Fibroblast of mammary gland (primary cell): ENCODE measurements at places on chromosomes 2 and 18.

DNA sequence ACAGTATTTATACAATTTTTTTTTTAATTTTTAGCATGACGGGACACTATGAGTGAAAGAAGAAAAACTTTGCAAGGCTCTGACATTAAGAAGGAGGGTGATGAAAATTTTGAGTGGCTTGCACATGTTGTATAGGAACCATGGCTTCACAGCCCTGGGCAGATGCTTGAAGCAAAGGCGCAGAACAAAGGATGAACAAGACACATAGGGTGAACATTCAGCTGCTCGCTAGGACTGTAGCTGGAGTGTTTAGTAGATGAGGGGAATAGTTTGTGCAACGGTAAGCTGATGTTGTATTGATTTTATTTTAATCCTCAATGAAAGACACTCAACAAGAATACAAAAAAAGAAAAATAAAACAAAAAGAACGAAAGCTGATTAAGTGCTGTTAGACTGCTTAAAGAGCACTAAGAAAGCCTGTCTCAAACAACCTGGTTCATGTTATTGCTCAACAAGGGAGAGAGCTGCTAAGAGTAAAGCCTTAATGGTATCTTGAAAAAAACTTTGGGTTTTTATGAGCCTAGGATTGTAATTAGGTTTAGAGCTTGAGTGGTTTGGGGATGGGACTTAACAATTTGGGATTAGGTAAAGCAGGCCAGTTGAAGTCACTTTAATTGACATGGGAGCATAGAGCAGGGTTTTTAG lies 41.2 kb upstream of the GCFC2 start:
- no peak for DNase-seq

DNA sequence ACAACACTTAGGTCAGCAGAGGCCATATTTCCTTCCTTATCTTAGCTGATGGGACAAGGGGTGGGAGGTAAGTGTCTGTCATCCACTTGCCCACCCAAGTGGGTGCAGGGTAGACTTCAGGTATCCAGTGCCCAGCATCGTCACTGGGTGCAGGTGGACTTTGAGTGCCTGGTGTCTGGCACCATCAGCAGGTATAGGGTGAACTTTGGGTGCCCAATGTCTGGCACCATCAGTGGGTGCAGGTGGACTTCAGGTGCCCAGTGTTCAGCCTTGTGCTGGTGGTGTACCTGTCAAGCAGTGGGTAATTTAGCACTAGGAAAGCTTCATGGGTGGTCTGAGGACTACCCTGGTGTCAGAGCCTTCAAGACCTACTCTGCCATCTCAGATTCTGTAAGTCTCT lies 175.6 kb downstream of the SEPTIN10 start:
- no peak for DNase-seq

DNA sequence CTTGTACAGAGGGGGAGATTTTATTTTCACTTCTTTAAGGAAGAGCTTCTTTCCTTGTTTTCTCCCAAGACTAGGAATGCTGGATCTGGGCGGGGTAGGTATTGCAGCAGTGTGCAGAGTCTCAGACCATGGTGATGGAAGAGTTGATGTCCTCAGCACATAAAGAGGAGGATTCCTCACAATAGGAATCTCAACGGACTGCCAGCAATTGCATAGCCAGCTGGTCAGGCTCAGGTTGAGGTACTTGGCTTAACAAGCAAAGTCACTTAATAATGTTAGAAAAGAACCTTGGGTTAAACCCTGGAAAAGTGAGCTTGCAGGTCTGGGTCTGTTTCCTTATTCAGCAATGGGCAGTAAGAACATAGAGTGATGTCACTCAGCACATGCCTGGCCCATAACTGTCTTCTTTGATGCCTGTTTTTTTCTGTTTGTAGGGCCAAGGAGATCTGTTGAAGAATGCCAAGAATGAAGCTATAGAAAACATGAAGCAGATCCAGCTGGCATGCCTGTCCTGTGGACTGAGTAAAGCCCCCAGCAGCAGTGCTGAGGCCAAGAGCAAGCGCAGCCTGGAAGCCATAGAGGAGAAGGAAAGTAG lies 342.1 kb downstream of the PLCL1 start:
- no peak for DNase-seq

GRCh38 chr2:28469304-28469703 lies 26.6 kb upstream of the PLB1 start:
- DNase-seq = peak; percentile 77

DNA sequence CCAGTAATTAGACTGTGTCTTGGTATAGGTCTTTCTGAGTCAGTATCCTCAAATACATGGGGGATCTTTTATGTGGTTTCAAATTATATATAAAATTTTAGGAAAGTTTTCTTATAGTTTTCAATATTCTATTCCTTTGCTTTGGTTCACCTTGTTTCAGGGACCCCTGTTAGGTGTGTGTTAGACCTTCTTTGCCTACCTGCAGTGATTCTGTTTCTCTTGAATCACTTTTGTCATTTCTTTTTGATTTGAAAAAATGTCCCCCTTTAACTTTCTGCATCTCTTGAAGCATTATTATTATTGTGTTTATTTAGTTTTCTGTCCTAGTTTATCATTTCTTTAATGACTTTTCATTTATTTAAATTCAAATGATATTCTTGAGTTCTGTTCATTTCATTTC lies 98.7 kb downstream of the FHOD3 start:
- no peak for DNase-seq

DNA sequence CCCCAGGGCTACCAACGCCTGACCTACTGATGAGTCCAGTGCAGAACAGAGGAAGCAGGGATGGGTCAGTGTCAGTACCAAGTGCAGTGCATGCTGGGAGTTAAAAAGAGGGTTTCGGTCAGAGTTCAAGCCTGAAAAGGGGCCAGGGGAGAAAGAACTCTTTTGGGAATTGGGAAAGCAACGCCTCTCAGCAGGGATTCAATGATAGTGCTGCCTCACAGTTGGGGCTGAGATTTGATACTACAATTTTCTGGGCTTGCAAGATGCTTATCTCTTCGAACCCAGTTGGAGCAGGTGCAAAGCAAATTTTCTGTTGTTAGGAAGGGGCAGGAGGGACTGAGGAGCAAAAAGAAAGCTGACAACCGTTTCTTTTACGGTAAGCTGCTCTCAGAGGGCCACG lies 82.6 kb downstream of the CERKL start:
- DNase-seq = no peak

DNA sequence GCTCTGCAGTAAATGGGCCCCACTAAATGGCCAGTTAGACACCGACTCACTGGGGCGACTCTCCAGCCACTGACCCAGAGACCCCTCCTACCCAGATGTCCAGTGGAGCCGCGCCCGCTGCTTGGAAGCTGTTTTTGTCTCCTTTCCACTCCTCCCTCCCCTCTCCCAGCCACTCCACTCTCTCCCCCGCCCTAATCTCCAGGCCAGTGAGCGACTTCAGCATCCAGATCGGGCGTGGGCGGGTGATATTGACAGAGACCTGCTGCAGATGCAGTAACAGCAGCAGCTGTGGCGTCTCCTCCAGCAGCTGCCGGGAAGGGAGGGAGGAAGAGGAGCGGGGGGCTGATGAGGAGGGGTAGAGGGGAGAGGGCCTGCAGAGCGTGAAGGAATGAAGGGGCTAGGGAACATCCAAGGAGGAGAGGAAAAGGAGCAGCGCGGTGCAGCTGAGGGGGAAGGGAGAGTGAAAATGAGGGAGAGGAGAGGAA lies at the start of gene SCN7A:
Gene SCN7A, minus strand, starts transcription at position 110 of the 485 bp plus-strand sequence. CDS start 16,553 bp downstream, outside the sequence.
- peak; percentile 52 for DNase-seq

- DNase-seq = no peak
Measured at GRCh38 chr2:26579025-26579722, 62.0 kb downstream of the CIB4 start.

DNA sequence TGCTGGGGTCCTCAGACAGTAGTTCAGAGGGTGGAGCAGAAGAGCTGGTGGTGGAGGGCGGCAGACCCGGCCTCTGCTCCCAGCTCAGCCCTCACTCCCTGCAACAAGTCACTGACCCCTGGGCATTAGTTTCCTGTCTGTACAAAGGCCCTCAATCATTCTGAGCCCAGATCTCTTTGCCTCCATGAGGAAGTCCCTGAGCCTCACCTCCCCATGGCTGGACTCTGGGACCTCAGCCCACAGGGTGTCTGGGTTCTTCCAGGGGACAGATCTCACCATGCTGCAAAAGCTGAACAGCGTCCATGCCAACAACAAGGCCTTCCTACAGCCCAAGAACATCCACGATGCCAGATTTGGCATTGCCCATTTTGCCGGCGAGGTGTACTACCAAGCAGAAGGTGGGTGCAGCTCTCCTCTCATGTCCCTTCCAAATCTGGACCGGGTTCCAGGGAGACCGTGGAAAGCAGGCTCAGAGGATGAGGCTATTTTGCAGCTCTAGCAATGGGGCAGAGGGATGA lies 49.1 kb downstream of the MYO7B start:
- no peak for DNase-seq

GRCh38 chr18:32289483-32290075 lies 99.7 kb downstream of the MEP1B start:
- DNase-seq = peak; percentile 75

GRCh38 chr2:8334866-8335325 lies 347.0 kb upstream of the ID2 start:
- no peak for DNase-seq

DNA sequence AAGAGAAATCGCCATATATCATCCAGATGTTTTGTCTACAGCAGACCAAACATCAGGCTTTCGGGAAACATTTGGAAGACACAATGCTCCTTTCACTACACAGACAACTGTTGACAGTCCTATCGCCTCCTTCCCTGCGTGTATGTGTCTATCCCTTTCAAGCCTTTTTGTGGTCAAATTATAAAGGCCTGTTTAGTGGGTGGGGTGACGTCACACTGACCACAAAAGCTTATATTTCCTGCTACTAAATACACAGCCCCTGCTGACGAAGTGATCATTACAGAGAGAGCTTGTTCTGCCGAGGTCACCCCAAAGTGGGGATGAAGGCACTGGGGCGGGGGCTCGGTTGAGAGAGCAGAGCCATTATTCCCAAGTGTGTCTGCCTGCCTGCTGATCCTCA lies 302.7 kb upstream of the TNP1 start:
- DNase-seq = peak; percentile 91

GRCh38 chr18:4319738-4320677 lies 135.1 kb downstream of the DLGAP1 start:
- no peak for DNase-seq

- DNase-seq = peak; percentile 42
Measured at GRCh38 chr18:70072678-70073077, 125.0 kb upstream of the CD226 start.

GRCh38 chr2:206260188-206261012 lies 14.1 kb upstream of the ZDBF2 start:
- peak; percentile 55 for DNase-seq

DNA sequence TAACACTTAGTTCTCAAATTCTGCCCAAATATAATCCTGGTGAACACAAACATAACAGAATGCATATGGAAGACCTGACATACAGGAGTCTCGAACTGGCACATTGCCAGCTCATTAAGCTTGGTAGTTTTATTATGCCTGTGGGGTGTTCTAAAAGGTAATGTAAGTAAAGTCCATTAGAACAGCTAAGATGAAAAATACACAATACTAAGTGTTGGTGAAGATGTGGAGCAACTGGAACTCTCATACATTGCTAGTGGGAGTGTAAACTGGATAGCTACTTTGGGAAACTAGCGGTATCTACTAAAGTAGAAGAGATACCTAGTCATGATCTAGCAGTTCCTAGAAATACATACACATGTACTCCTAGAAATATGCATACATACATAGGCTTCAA lies 24.3 kb upstream of the RAB10 start:
- no peak for DNase-seq

GRCh38 chr2:171553236-171553635 lies 31.0 kb downstream of the CYBRD1 start:
- no peak for DNase-seq

- DNase-seq = no peak
Measured at GRCh38 chr2:24814516-24814915, 21.3 kb downstream of the CENPO start.

GRCh38 chr2:3430172-3430571 lies 50.7 kb downstream of the TRAPPC12 start:
- peak; percentile 75 for DNase-seq

GRCh38 chr2:609881-610280 lies 67.3 kb downstream of the TMEM18 start:
- no peak for DNase-seq

- peak; percentile 25 for DNase-seq
Measured at GRCh38 chr2:9474361-9475057, at the start of gene IAH1. Gene IAH1 (plus strand): TSS chr2:9474551. CDS start chr2:9474567, 16 bp downstream.

DNA sequence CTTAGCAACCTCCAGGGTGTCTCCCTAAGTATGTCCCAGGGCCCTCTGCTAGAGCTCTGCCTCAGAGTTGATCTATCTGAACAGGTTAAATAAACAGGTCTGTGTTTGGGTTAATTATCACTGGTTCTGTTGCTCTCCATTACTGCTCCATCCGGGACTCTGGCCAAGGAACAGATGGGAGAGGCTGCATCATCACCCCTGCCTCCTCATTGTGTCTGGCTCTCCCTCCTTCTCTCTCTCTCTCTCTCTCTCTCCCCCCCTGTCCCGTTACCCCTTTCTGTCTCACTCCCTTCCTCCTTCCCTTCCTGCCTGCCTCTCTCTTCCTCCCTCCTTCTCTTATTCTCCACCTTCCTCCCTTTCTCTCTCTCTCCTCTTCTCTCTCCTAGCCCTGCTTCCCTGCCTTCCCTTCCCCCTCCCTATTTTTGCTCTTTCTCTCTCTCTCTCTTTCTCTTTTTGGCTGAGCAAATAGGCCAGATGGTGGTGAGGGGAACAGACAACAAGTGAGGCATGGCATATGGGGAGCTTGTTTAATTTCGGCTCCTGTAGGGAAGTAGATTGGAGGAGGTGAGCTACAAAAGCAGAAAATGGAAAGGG lies 62.1 kb downstream of the SETBP1 start:
- peak; percentile 80 for DNase-seq

DNA sequence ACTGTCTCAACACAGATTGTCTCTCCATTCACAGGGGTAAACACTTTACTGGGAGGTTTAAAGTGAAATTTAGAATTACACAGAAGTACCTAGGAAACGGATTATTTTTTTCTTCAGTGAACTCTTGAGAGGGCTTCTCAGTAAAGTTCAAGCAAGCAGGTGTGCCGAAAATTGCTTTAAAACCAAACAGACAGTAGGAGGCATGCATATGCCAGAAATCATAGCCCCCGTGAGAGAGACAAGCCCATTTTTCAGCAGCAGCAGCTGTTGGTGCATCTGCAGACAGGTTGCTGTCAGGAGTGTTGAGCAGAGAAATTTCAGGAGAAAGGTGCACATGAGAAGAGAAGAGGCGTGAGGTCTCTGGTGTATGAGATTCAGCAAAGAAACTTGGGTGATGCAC lies 2115.5 kb upstream of the CELF4 start:
- DNase-seq = no peak

DNA sequence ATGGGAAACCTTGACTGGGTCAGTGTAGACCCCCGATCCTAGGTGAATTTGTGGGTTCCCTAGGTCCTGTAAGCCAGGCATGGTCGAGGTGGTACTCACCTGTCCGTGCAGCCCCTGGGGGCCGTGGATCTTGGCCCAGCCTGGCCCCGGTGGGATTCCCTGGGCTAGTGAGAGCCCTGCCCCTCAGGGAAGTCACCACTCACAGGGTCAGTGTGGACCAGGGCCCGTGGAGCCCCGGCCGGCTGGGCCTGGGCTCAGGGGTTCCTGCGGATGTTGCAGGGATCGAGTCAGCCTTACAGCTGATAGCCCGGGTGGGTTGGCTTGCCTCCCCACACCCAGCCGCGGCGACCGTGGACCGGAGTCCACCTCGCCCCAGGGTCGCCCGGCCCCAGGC lies 528 bp downstream of the ATG9A start:
- DNase-seq = no peak

GRCh38 chr2:53724536-53724935 lies 43.1 kb upstream of the CHAC2 start:
- peak; percentile 60 for DNase-seq
